ENCODE measurements at places on chromosomes 2 and 18. TPM values are rescaled to one million over a fixed set of nuclear protein-coding genes. Genes with fewer than 3 reads are reported as not detected.

ASPRV1 gene
- total RNA-seq: 0.34 TPM

FRZB gene
- total RNA-seq: 0.68 TPM

NCKAP5 gene
- 0.05 TPM for total RNA-seq

UGT1A5 gene
- total RNA-seq: not detected

HOXD8 gene
- 30.3 TPM for total RNA-seq

GNAL gene
- total RNA-seq: 0.51 TPM

GLI2 gene
- total RNA-seq: not detected

GLB1L gene
- 6.5 TPM for total RNA-seq

KCNG2 gene
- 0.51 TPM for total RNA-seq

GPBAR1 gene
- not detected for total RNA-seq

GDF7 gene
- total RNA-seq: 28.1 TPM

HTR2B gene
- total RNA-seq: 4.4 TPM

EML6 gene
- total RNA-seq: 0.17 TPM

PLEKHM3 gene
- total RNA-seq: 11.3 TPM

LGALSL gene
- total RNA-seq: 3.7 TPM

TTN gene
- total RNA-seq: 1.8 TPM

SCN7A gene
- total RNA-seq: not detected

ABCG5 gene
- total RNA-seq: not detected

GREB1L gene
- total RNA-seq: 10.1 TPM
